ENCODE measurements at places on chromosomes 3 and 15.

- no peak for DNase-seq
Observed at GRCh38 chr15:62834686-62835329, 207.7 kb upstream of the TPM1 start.

- no peak for DNase-seq
Observed at GRCh38 chr15:92074646-92075045, 221.1 kb downstream of the SLCO3A1 start.

GRCh38 chr3:172577987-172578570 is 54.8 kb upstream of the TNFSF10 start:
- no peak for DNase-seq

- DNase-seq: no peak
Observed at GRCh38 chr3:61139686-61140085, 111.6 kb downstream of the FHIT start.

DNA sequence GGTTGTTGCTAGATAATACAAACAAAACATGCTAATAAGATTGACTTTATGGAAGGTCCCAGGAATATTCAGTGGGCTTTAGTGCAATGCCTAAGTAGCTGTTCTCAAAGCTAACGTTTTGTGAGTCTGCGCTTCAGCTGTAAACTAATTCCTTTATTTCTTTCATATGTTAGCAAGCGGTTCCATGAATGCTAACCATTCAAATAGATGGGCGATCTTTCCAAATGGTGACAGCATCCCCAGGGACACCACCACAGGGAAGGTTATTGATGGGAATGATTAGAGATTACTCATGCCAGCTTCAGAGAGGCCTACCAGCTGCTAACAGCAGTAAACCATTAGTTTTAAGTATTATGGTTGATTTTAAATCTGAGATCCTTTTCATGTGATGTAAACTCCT is 405.7 kb upstream of the MCTP2 start:
- DNase-seq: no peak

- no peak for DNase-seq
Observed at GRCh38 chr3:25151281-25151902, 276.7 kb upstream of the RARB start.

DNA sequence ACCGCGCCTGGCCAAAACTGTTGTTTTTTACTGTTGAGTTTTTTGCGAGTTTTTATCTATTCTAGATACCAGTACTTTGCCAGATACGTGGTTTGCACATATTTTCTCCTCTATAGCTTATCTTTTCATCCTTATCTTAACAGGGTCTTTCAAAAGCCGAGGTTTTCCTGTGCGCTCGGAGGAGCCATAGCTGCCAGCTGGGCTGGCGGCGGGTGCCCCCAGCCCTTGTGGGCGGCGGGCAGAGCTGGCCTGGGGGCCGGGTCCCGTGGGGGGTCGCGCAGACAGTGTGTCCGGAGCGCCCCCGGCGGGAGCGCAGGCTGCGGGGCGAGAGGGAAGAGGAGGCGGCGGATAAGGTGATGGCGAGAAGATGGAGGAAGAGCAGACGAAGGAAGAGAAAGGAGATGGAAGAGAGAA is 11.1 kb upstream of the EIF4A2 start:
- no peak for DNase-seq

GRCh38 chr3:18264361-18264760 is 160.8 kb downstream of the SATB1 start:
- DNase-seq: no peak

- peak; percentile 42 for DNase-seq
Observed at GRCh38 chr15:31352911-31353811, 26.5 kb downstream of the KLF13 start.

- DNase-seq: no peak
Observed at GRCh38 chr3:43239755-43240154, 46.6 kb upstream of the SNRK start.

DNA sequence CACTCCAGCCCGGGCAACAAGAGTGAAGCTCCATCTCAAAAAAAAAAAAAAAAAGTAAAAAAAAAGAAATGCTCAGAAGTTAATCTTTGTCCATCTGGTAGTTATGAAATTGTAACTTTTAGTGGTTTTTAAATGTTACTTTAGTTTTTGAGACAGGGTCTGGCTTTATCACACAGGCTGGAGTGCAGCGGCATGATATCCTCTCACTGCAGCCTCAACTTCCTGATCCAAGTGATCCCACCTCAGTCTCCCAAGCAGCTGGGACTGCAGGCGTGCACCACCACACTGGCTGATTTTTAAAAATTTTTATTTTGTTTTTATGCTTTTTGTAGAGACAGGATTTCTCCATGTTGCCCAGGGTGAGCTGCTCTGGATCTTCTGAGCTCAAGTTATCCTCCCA is 1.3 kb downstream of the RNU5B-1 start:
- no peak for DNase-seq

GRCh38 chr3:107894998-107895397 is 195.8 kb downstream of the CD47 start:
- no peak for DNase-seq

DNA sequence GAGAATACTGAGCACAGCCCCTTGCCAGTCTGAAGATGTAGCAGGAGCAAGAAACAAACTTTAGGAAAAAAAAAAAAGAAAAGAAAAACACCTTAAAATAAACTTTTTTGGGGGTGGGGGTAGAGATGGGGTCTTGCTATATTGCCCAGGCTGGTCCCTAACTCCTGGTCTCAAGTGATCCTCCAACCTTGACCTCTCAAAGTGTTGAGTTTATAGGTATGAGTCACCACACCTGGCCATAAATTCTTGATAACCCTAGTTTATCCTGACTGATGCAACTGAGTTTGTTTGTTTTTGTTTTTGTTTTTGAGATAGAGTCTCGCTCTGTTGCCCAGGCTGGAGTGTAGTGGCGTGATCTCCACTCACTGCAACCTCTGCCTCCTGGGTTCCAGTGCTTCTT is 28.4 kb downstream of the GXYLT2 start:
- no peak for DNase-seq

GRCh38 chr3:32224016-32224516 is 14.4 kb upstream of the CMTM8 start:
- DNase-seq: no peak

- no peak for DNase-seq
Observed at GRCh38 chr3:17605032-17605431, 137.4 kb downstream of the TBC1D5 start.

GRCh38 chr3:12922306-12922705 is 80.9 kb upstream of the RPL32 start:
- DNase-seq: no peak

- DNase-seq: no peak
Observed at GRCh38 chr15:85583442-85583841, 203.0 kb downstream of the AKAP13 start.

DNA sequence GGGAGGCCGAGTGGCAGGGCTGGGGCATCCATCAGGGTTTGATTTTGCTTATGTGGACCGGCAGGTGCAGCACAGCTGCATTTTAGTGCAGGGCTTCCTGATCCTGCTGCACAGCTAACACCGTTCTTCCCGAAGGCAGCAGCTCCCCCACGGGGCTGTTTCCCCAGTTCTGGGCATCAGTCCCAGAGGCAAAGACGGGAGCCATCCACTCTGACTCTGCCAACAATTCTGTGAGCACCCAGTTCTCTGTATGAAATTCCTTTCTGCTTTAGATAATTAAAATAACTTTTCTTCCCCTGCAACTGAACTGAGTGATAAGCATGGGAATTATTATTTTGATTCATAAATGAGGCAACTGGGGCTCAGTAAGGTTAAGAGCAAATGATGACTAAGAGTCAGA is 262.9 kb upstream of the ATP10A start:
- DNase-seq: no peak

DNA sequence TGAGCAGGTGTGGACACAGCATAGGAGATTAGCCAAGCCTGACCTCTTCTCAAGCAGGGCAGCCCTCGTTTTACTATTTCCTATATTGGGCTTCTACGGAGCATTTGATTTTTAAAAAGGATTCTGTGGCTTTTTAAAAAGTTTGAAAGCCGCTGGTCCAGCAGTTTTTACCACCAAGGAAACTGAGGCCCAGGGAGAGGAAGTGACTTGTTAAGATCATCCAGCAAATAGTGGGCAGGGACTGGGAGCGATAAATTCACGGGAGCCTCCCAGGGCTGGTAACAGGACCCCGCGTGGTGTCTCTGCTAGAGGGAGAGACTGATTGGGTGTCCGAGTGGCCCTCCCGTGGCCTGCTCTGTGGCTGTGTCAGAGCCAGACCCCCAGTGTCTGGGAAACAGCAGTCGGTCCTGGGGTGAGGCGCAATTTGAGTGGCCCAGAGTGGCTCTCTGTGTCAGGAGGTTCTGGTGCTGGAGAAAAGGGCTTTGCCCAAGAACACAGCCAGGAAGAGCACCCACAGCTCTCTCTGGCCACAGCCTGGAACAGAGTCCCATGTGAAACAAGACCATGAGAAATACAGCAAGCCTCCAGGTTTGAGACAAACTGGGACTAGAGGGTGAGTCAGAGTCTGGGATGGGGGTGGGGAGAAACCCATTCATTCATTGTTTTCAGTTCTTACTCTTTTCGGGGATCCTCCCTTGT is 4.2 kb downstream of the FURIN start:
- DNase-seq: no peak

- no peak for DNase-seq
Observed at GRCh38 chr3:160544844-160545503, 20.4 kb downstream of the KPNA4 start.

GRCh38 chr3:60308808-60309207 is 942.4 kb downstream of the FHIT start:
- DNase-seq: no peak

DNA sequence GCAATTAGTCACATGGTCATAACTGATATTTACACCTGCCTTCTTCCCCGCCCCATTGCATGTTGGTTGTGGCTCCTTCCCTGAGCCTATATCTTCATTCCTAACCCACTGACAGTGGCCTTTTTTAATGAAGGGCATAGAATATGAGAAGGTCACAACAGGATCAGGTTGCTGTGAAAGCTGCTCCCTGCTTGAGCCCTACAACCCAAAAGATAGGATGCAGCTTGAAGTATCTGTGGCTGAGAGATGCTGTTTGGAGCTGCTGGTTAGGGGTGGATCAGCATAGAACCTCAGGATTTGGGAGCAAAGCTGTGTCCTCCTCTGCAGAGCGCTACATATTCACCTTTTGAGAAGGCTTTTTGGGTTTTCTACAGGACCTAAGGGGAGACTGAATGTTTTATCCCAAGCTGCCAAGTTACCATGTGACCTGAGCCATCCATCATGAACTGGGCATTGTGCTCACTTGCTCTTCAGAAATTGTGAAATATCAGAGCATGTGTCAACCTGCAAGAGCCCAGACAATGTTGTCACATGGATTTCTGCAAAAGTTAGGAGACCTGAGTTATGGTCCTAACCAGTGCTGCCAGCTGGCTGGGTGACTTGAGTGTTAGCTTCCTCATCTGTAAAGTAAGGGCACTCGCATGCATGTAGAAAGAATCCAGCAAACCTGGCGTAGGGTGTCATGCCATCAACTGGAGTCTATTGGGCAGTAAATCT is 49.8 kb upstream of the ARL8B start:
- no peak for DNase-seq

GRCh38 chr3:196872316-196872715 is 4.6 kb downstream of the SENP5 start:
- no peak for DNase-seq

GRCh38 chr3:15882577-15882976 is 84.8 kb upstream of the ANKRD28 start:
- DNase-seq: no peak

DNA sequence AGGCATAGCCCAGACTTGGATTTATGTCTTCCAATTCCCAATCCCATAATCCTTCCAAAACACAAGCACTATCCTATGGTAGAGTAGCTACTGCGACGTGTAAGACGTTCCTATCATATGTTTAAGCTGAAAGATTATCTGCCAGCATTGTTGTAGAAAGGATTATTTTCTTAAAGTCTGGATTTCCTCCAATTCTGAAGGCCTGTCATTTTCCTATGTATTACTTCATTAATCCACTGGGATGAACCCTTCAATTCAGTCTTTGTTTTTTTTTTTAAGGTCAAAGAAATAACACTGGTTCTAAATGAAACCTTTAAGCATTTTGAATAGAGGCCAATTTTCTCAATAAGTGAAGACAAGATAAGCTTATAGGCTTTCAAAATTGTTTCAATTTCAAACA is 289.0 kb downstream of the SLC9A9 start:
- no peak for DNase-seq

DNA sequence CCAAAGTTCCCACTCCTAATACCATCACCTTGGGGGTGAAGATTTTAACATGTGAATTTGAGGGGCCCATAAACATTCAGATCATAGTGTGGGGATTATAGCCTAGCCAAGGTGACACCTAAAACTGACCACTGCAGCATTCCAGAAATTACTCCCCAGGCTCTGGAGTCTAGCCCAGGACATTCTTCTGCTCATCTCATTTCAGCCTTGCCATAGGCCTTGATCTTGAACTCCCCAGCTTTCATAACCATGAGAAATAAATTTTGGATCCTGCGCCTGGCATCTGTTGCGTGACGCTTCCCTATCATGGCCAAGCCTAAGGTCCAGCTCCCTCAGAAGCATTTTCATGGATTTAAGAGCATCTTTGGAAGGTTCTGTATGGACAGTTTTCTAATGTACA is 502.9 kb upstream of the THBS1 start:
- no peak for DNase-seq

DNA sequence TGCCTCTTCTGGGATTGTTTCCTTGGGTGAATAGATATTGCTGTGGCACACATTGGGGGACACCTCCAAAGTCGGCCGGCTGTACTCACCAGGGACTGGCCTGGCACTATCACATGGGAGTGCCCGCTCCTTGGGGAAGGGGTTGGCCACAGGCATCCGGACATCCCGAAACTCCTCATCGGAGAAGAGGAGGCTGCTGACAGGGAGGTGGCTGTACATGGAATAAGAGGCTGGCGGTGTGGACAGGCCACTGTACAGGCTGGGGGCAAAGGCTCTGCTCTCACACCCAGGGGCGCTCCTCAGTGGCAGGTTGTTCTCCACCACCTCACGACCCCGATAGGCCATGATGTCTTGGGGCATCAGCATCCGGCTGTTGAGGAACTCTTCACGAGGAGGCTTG is 15.7 kb downstream of the BCL6 start:
- no peak for DNase-seq

GRCh38 chr15:62440362-62441105 is 275.4 kb upstream of the C2CD4B start:
- no peak for DNase-seq

DNA sequence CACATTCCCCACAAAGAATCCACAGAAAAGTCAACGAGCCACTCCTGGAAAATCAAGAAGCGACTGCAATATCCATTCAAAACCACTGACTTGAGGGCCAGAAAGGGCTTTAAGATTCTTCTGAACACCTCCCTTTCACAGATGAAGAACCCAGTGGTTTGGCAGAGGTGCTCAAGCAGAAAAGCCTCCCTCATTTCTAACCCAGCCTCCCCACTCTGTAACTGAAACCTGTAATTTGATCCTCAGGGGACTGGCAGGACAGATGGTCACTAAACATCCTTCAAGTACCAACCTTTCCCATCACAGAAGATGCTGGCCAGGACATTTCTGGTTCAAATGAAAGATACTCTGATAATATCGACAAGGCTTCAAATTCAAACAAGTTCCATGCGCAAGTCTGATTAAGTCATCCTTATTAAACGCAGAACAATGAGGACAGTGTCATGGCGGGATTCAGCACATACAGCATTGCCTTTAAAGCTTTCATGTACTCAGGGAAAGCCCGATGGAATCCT is 5.5 kb downstream of the SEMA5B start:
- DNase-seq: peak; percentile 15

All from NCI-H1105 (cell line).